ENCODE measurements at places on chromosomes 2 and 18. TPM values are rescaled to one million over a fixed set of nuclear protein-coding genes. Genes with fewer than 3 reads are reported as not detected.

The SP140L gene
- total RNA-seq: 5.5 TPM

The ALK gene
- 0.16 TPM for total RNA-seq

The CCDC102B gene
- total RNA-seq: 4.4 TPM

The SLC40A1 gene
- 48.2 TPM for total RNA-seq

The M1AP gene
- total RNA-seq: not detected

The TLX2 gene
- not detected for total RNA-seq

- DNase-seq: no peak
Observed at GRCh38 chr2:59236723-59237122, 995.6 kb upstream of the FANCL start.

GRCh38 chr2:196208915-196209314 lies 37.5 kb upstream of the STK17B start:
- DNase-seq: no peak

DNA sequence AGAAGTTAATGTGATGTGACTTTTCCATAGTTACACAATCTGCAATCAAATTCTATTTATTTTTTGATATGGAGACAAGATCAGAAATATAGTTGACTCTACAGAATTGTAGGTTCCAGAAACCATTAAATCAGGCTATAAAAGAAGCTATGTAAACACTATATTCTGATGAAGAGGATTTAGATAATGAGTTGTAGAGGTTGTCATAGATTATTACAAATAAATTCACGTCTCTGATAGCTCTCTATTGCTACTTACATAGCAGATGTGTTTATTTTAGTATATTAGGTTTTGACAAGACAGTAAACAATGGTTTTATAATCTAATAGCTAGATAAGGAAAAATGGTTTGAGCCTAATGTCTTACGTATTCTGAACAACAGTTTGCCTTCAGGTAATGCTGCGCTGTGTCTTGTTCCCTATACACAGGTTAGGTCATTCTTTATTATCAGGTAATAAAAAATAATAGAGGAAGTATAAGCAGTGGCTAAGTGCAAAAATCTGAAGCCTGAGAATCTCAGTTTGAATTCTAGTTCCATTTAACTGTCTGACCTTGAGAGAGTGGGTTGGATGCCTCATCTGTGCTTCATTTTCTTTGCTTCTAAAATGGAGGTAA lies 93.4 kb downstream of the PPP1R1C start:
- no peak for DNase-seq

- DNase-seq: no peak
Observed at GRCh38 chr2:195477996-195478382, 179.0 kb upstream of the SLC39A10 start.

DNA sequence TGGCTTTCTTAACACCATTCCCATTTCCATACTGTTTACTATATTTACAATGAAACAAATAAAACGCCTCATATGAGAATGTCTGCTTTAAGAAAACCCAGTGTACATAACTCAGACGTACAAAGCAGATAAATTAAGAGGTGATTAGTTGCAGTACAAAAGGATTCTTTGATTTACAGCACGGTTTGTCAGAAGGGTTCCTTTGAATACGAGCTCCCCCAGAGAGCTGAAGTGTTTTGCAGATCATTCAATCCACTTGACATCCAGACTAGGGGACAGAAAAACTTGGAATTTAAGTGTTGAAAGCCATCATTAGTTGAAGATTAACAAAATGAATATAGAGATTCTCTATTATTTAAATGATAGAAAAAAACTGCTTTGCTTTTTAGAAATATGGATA lies 72.5 kb downstream of the RAPGEF4 start:
- no peak for DNase-seq

GRCh38 chr18:13577781-13578180 lies 148.6 kb downstream of the FAM210A start:
- DNase-seq: no peak

GRCh38 chr2:46306988-46307655 lies 9.9 kb downstream of the EPAS1 start:
- DNase-seq: no peak

GRCh38 chr2:16170675-16171424 lies 230.5 kb downstream of the MYCN start:
- DNase-seq: no peak

GRCh38 chr2:65025453-65026123 lies 30.6 kb upstream of the CEP68 start:
- DNase-seq: no peak

- DNase-seq: no peak
Observed at GRCh38 chr2:161077367-161078210, 82.6 kb upstream of the TANK start.

DNA sequence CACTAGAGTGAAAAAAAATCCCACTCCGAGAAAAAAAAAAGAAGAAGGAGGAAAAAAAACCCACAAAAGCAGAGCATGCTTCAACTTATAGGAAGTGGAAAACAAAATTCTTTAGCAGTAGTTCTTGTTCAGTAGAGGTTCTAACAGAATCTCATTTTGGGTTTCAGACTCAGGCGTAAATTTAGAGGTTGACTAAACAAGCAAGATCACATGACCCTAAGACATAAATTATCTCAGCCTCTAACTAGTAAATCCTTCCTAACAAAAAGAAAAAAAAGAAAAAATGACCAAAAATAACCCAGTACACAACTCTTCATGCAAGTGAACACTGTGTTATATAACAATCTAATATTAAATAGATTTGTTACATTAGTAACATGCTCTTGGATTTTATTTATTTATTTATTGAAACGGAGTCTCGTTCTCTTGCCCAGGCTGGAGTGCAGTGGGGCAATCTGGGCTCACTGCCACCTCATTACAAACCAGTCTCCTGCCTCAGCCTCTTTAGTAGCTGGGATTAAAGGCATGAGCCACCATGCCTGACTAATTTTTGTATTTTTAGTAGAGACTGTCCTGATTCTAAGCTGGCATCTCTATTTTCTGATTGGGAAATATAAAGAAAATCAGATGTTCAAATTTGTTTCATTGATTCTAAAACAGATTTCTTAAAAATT lies 35.4 kb downstream of the PPP4R3B start:
- DNase-seq: no peak

DNA sequence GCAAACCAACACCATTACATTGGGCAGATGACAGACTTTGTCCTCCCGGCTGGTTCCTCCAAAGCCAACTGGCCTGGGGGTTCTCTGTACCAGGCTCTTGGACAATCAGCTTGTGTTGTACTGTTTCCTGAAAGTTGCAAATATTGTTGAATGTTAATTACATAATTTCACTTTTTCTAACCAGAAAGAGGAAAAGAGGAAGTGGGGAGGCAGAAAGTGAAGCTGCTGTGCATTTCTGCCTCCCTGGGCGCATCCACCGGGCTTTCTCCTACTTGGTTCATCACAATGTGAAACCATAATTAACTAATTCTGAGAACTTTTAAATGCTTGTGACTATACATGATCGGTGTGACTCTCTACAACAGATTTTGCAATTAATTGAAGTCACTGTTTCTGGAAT lies 10.1 kb downstream of the TWIST2 start:
- no peak for DNase-seq

- DNase-seq: no peak
Observed at GRCh38 chr2:220994846-220995245, 577.3 kb downstream of the EPHA4 start.

DNA sequence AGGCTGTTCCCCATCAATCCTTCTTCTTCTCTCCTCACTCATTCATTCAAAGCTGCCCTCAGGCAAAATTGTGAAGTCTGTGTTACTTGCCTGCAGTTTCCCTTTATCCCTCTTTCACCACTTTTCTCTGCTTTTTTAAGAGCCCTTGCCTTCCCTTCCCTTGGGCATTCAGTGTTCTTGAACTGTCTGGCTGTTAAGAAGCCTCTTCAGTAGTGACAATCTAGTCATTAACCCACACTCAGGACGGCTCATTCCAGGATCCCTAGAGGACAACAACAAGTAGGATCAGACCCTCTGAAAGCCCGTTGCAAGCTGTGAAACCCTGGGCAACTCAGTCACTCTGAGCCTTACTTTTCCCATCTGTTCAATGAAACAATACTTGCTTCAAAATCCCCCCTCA lies 615.7 kb downstream of the EPHA4 start:
- DNase-seq: no peak

DNA sequence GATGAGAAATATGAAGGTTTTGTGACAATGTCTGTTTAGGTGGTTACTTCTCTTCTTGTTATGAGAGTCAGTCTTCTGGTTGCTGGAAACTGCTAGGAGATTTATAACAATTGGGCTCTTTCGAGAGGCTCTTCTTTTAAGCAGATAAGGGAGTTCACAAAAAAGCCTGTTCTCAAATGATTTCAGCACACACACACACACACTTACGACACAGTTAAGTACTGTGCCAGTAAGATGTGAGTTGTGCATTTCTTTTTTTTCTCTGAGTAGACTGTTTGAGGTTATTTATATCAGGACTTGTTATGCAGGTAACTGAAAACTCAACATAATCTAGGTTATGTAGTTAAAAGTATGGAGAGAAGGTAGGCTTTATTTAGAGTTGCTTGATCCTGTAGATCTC lies 49.8 kb downstream of the MSH2 start:
- DNase-seq: no peak
